B cell (primary cell): ENCODE measurements at places on chromosomes 12 and 14.

GRCh38 chr12:64706857-64707256 is 52.3 kb downstream of the GNS start:
- no peaks in the 10 kb centered on the region for H3K4me1 ChIP-seq
- H3K36me3 ChIP-seq: no peaks in the 10 kb centered on the region
- H3K27ac ChIP-seq: no peak overlapping the region
- no peak overlapping the region for H3K4me3 ChIP-seq

- H3K27ac ChIP-seq: no peak overlapping the region
- H3K27me3 ChIP-seq: no peaks in the 10 kb centered on the region
- no peaks in the 10 kb centered on the region for H3K36me3 ChIP-seq
- H3K4me3 ChIP-seq: no peak overlapping the region
- H3K4me1 ChIP-seq: no peaks in the 10 kb centered on the region
- no peak for DNase-seq
Measured at GRCh38 chr14:33674927-33675326, 275.9 kb downstream of the EGLN3 start.

GRCh38 chr12:71636704-71637115 is 26.9 kb downstream of the ZFC3H1 start:
- no peak overlapping the region for H3K4me3 ChIP-seq
- no peak overlapping the region for H3K27ac ChIP-seq
- DNase-seq: peak; percentile 75

GRCh38 chr12:6546016-6546415 is 9.8 kb downstream of the IFFO1 start:
- no peak overlapping the region for H3K4me3 ChIP-seq
- peaks cover 2% of the 10 kb centered on the region for H3K36me3 ChIP-seq
- H3K4me1 ChIP-seq: peaks cover 2% of the 10 kb centered on the region

DNA sequence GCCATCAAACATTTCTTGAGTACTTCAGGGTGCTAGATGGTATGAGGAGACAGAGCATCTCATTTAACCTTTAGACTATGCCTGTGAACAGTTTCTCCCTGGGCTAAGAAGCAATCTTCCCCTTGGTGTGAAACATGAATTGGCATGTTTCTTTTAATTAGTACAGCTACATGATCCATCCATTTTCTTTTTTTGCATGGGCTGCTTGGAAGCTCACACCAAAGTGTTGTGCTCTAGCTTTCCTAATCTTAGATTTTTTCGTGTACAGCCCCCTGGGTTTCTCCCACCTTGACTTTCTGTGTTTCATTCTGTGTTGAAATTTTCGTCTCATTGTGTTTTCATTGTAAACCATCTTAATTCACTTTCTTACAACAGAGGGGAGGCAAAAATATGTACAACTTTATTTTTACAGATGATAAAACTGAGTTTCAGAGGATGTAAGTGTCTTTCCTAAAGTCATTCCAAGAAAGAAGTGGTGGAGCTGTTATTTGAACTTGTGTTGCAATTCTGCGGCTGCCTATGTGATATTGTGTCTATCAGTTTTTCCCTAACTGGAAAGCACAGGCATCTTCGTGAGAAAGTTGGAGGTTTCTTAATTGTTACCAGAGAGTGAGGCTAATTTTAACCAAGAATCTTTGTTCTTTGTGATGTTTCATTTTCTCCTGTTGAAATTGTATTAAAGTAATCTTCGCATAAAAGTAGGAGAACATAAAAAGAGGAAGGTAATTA is 64.5 kb downstream of the DAAM1 start:
- DNase-seq: no peak
- H3K4me1 ChIP-seq: peaks cover 25% of the 10 kb centered on the region
- no peak overlapping the region for H3K27ac ChIP-seq
- H3K4me3 ChIP-seq: no peak overlapping the region

DNA sequence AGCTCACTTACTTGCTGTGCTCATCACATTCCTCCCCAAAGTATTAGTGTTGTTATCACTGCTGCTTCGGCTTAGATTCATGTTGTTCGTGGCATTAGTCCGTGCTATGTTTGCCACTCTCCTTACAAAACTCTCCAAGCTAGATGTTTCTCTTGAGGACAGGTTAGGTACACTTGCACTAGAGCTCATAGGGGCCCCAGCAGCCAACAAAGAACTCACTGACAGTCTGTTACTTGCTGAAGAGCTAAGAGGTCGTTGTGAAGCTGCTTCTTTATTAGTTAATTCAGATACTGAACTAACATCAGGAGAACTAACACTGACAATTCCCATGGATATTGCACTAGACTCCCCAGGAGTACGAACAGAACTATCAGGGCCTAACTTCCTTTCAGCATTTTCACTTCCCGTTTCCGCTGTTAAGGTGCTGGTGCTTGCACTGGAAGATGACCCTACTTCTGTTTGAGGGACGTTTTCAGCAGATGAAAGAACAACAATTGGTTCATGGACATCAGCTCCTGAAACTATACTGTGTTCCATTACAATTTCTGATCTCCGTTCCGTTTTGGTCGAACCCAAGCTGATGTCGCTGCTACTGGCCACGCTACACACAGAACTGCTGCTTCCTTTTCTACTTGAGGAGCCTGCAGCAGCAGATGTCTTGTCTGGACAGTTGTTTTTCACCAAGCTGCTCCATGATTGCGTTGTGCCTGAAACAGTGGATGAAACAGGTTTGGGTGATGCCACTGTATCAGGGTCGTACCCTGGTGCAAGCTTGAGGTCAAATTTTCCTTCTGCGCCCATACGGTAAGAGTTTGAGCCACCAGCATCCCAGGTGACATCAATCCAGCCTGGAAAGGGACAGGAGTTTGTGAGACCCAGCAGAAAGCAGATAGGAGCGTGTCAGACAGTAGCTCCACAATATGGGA is 78.7 kb downstream of the HECTD1 start:
- peaks cover 4% of the 10 kb centered on the region for H3K36me3 ChIP-seq
- H3K27me3 ChIP-seq: no peaks in the 10 kb centered on the region
- peaks cover 9% of the 10 kb centered on the region for H3K4me1 ChIP-seq
- peak overlapping the region; percentile 48 for H3K27ac ChIP-seq
- DNase-seq: peak; percentile 51
